Activated CD8-positive, alpha-beta T cell treated with anti-CD3 and anti-CD28 coated beads, Interleukin-2, amount 10 ng/mL, durations not matched to agents 7 days and 5 days (primary cell): ENCODE measurements at places on chromosomes 5 and 9. TPM values are rescaled to one million over a fixed set of nuclear protein-coding genes. Genes with fewer than 3 reads are reported as not detected.

Gene SLC34A1
- 2.1 TPM for total RNA-seq

Gene LEAP2
- total RNA-seq: 3.4 TPM

Gene INSL6
- not detected for total RNA-seq

Gene CDH6
- total RNA-seq: not detected

Gene FAM163B
- not detected for total RNA-seq

Gene SUSD3
- 59.6 TPM for total RNA-seq

Gene VPS13A
- 40.2 TPM for total RNA-seq

Gene OLFML2A
- not detected for total RNA-seq

Gene ANGPTL2
- not detected for total RNA-seq

Gene ANKH
- 32.1 TPM for total RNA-seq

Gene MCC
- total RNA-seq: 7.6 TPM

DNA sequence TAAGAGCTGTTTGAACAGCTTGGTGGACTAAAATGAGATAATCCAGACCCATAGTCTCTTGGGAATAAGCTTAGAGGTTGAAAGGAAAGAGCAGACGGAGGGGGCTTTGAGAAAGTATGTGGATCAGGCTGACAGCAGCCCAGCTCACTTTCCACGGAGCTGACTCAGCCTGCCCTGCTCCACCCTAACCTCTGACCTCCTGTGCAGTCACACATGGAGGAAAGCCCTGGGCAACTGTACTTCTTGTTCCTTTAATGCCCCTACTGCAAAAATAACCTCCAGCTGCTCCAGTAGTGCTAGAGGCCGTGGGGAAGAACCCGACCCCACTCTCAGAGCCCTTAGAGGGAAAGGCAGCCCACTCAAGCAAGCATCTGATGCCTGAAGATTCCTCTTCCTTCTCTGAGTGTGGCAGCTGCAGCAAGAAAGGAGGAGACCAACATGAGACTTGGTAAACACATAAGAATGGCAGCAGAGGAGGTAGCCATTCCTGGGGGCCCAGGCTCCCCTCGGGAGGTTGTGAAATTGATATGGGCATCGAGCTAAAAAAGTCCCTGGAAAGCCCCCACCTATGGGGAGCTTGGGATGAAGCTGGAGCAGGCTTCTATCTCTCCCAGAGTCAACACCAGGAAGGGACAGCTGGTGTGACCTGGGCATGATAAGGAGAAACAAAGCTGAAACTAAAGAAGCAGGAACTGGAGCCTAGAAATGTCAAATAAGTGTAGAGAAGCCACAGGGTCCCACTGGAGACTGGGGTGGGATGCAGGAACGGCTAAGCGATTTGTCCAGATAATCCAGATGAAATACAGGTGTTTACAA is 204.3 kb downstream of the PIK3R1 start:
- H3K27ac ChIP-seq: no peak overlapping the region
- peaks cover 2% of the 10 kb centered on the region for H3K27me3 ChIP-seq

- H3K36me3 ChIP-seq: no peaks in the 10 kb centered on the region
- peaks cover 25% of the 10 kb centered on the region for H3K27me3 ChIP-seq
- peaks cover 6% of the 10 kb centered on the region for H3K4me1 ChIP-seq
- H3K4me3 ChIP-seq: no peak overlapping the region
Measured at GRCh38 chr5:14261235-14261634, 118.1 kb downstream of the TRIO start.

GRCh38 chr5:175025077-175025476 is 300.7 kb downstream of the MSX2 start:
- H3K4me3 ChIP-seq: no peak overlapping the region
- no peak for DNase-seq
- peaks cover 4% of the 10 kb centered on the region for H3K27me3 ChIP-seq
- H3K27ac ChIP-seq: no peak overlapping the region

DNA sequence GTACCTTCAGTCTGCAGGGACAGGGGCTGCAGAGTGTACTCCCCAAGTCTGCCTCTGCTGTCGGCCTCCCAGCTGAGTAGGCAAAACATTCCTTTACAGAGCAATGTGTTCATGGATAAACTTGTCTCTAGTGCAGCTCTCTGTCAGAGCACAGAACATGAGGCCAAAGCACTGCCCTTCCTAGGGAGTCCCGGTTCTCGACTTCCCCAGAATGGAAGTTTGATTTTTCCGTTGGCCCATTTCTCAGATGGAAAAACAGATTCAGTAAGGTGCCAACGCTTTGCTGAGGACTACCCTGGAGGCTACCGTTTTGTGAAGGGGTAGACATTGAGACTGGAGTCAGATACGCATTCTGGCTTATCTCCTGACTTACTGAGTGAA is 422 bp upstream of the TRIM32 start:
- peak overlapping the region; percentile 80 for H3K27ac ChIP-seq
- no peaks in the 10 kb centered on the region for H3K27me3 ChIP-seq
- no peak for DNase-seq
- peaks cover 40% of the 10 kb centered on the region for H3K4me1 ChIP-seq

DNA sequence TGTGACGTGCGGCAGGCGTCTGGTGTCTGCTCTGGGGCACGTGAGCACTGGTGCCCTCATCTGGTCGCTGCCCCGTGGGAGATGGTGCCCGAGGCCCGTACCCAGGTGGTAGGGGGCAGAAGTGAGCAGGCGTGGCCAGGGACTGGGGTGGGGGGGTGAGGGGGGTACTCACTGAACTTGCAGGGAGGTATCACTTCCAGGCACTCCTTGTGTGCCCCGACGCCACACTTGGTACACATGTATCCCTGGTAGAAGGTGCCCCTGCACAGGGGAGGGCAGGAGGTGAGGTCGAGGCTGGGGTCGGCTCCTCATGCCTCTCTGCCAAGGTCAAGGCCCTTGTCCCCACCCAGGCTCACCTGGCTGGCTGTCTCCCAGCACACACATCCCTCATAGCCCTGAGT is 45.2 kb upstream of the SARDH start:
- no peak for DNase-seq
- no peaks in the 10 kb centered on the region for H3K36me3 ChIP-seq
- peaks cover 16% of the 10 kb centered on the region for H3K4me1 ChIP-seq
- H3K27me3 ChIP-seq: no peaks in the 10 kb centered on the region
- H3K4me3 ChIP-seq: no peak overlapping the region
- no peak overlapping the region for H3K27ac ChIP-seq

DNA sequence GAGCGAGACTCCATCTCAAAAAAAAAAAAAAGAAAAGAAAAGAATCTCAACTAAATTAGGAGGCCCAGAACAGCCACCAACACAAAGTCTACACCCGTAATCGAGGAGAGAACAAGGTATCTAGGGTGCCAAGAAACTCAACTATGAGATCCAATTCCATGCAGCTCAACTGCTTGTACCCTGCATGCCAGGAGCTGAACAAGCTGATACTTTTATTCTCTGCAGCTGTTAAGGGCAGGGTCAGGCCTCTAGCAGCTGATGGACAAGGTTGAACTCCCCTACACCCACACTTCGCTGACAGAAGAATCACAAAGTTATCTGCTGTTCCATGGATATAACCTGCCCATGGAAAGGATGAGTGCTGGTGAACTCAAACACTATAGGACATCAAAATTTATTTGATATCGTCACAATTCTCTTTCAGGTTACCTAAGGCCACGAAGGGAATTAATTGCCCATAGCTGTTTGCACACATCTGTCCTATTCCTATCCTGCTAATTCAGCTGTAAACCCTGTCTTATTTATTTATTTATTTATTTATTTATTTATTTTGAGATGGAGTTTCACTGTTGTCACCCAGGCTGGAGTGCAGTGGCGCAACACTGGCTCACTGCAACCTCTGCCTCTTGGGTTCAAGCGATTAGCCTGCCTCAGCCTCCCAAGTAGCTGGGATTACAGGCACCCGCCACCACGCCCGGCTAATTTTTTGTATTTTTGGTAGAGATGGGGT is 20.7 kb downstream of the UBAP2 start:
- no peak overlapping the region for H3K27ac ChIP-seq
- no peak for DNase-seq

DNA sequence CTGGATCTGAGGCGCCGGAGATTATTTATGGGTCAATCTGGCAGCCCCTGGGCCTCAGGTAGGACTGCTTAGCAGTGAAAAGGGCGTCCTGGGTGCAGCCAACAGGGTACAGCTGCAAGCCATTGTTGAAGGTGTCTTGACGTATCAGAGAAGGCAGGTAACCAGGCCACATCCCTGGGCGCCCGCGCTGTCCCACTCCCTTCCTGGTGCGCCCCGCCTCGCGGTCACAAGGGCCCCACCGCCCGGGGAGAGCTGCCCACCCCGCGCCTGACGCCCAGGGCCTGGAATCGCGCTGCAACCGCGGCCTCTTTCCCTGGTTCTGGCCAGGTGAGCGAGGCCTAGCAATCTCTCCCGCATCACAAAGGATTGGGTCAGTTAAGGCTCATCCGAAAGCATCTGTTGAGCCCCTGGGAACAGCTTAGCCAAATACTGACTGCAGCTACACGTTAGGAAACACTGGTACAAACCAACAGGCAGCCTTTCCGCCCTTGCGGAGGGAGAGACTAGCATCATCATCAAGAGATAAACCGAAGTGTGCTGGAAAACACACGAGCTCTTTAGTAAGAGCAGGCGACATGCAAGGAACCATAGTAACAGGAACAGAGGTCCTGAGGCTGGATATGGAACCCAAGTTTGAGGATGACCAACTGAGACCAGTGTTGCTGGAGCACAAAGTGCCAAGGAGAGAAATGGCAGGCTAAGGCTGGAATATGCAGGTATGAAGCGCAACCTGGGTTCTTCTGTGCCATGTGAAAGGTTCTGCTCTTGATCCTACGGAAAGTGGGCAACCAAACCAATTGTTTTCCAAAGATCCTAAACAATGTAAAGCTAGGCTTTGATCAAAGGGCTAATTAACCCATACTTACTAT is 3.6 kb downstream of the RPS23 start:
- H3K4me3 ChIP-seq: no peak overlapping the region
- no peak for DNase-seq
- H3K27me3 ChIP-seq: no peaks in the 10 kb centered on the region
- peaks cover 68% of the 10 kb centered on the region for H3K36me3 ChIP-seq

DNA sequence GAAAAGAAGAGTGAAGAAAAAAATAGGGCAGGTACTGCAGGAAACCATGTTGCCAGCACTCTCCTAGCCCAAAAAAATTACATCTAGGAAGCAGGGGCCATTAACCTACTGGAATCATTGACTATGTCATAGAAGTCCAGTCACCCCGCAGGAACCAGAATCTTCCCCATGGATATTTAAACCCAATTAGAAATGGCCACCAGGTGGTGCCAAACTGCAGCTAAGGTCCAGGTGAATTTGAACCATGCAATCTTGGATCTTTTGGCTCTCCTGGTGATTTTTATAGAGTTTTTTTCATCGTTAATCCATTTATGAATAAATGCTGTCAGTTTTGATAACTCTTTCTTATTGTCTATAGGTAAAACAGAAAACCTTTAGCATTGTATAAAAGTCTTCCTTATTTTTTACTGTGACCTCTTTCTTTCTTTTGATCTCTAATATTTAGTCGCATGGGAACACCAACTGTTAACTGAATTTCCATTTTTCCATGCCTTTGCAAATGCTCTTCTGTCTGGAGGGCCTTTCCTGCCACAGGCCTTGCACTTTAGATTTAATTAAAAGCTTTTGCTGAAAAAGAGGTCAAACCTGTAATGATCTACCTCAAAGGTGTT is 147.5 kb upstream of the FGF10 start:
- no peaks in the 10 kb centered on the region for H3K36me3 ChIP-seq
- peak; percentile 22 for DNase-seq
- no peak overlapping the region for H3K4me3 ChIP-seq
- H3K27ac ChIP-seq: no peak overlapping the region
- no peaks in the 10 kb centered on the region for H3K27me3 ChIP-seq

DNA sequence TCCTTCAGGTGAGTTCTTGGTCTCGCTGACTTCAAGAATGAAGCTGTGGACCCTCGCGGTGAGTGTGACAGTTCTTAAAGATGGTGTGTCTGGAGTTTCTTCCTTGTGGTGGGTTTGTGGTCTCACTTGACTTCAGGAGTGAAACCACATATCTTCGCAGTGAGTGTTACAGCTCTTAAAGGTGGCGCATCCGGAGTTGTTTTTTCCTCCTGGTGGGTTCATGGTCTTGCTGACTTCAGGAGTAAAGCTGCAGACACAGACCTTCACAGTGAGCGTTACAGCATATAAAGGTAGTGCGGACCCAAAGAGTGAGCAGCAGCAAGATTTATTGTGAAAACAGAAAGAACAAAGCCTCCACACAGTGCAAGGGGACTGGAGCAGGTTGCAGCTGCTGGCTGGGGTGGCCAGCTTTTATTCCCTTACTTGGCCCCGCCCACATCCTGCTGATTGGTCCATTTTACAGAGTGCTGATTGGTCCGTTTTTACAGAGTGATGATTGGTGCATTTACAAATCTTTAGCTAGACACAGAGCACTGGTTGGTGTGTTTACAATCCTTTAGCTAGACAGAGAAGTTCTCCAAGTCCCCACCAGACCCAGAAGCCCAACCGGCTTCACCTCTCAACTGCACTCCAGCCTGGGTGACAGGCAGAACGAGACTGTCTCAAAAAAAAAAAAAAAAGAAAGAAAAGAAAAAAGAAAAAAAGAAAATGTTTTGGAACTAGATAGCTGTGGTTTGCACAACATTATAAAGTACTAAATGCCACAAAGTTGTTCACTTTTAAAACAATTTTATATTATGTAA is 9.1 kb upstream of the ERMP1 start:
- peak overlapping the region; percentile 59 for H3K4me3 ChIP-seq
- peaks cover 41% of the 10 kb centered on the region for H3K36me3 ChIP-seq
- peaks cover 6% of the 10 kb centered on the region for H3K27me3 ChIP-seq
- H3K27ac ChIP-seq: peak overlapping the region; percentile 92

DNA sequence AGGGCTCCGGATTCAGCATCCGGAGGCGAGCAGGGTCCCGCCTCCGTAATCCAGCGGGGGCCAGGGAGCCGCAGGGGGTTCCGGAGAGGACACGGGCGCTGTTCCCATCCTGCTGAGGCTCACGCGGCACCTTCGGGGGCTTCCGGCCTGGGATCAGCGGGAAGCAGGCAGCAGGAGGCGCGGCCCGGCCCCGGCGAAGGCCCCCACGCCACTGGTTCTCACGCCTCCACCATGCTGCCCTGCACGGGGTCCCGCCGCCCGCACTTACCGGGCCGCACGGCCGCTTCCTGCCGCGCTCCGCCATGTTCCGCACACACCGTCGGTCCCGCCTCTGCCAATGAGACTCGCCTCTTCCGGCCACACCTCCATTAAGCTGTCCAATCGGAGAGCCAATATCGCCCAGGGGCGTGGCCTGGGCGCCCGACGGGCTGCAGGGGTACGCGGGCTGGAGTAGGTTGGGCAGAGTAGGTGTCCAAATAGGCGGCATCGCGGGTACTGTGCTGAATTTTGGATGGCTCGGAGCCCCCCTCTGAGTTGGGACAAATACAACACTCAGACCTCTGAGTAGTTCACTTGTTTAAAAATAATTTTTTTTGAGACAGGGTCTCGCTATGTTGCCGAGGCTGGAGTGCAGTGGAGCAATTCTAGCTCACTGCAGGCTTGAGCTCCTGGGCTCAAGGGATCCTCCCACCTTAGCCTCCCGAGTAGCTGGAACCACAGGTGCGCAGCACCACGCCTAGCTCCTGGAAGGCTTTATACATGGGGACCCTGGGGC is at the start of gene SPOUT1:
SPOUT1 (minus strand) TSS at position 318 of the 775 bp plus-strand sequence; CDS start at position 304, 14 bp downstream.
- peaks cover 41% of the 10 kb centered on the region for H3K36me3 ChIP-seq
- H3K27ac ChIP-seq: peak within 1 kb of the TSS; percentile 91
- peaks cover 28% of the 10 kb centered on the region for H3K4me1 ChIP-seq

DNA sequence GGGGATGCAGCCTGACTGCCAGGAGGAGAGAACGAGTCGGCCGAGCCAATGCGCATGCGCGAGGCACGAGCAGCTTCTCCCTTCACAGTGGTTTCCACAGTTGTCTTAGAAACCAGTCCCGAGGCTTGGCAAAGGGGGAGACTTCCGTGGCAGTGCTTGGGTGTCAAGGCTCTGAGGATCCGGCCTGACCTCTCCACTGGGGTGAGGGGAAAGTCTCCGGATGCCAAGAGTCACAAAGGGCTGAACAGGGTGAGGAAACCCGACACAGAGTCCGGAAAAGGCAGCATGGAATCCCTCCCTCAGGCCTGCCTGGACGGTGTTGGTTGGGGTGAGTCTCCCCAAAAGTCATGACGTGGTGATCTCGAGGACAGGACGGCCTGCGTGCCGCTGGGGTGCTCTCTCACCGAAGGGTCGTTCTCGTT is 475.5 kb downstream of the SPATA31A7 start:
- H3K4me1 ChIP-seq: no peaks in the 10 kb centered on the region
- no peak overlapping the region for H3K4me3 ChIP-seq
- no peaks in the 10 kb centered on the region for H3K27me3 ChIP-seq
- DNase-seq: no peak
